ENCODE measurements at places on chromosomes 2 and 18. TPM values are rescaled to one million over a fixed set of nuclear protein-coding genes. Genes with fewer than 3 reads are reported as not detected.
A peak's percentile ranks its signal among the peaks of the same experiment; 100 is the strongest.

The TEX44 gene
- not detected for polyA plus RNA-seq

- no peak for DNase-seq
Observed at GRCh38 chr2:138239902-138240491, 261.6 kb upstream of the SPOPL start.

The C2orf92 gene
- polyA plus RNA-seq = 1.3 TPM

- no peak for DNase-seq
Observed at GRCh38 chr2:191618046-191618780, 59.7 kb upstream of the NABP1 start.

- no peak for DNase-seq
Observed at GRCh38 chr2:190640117-190640516, 8.8 kb upstream of the NAB1 start.

The UGT1A10 gene
- polyA plus RNA-seq = not detected

DNA sequence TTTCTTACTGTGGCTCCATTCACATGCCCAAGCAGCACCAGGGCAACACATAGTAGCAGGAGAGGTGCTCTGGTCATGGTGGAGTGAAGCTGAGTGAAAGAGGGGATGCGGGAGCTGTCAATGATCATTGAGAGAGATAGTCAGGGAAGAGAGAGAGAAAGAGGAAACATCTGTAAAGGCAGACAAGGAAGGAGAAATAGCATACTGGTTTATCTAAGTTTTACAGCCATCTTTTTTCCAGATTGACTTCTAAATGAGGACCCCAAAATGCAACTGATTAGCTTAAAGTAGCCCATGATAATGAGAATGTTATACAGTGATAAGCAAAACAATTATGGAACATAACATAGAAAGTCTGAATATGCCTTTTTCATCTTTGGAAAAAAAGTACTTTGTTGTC lies at the start of gene C2orf66:
C2orf66 (minus strand) TSS at position 96 of the 400 bp plus-strand sequence; CDS start at position 77, 19 bp downstream.
- DNase-seq = no peak

- no peak for DNase-seq
Observed at GRCh38 chr2:241218131-241219029, 29.9 kb downstream of the ANO7 start.

DNA sequence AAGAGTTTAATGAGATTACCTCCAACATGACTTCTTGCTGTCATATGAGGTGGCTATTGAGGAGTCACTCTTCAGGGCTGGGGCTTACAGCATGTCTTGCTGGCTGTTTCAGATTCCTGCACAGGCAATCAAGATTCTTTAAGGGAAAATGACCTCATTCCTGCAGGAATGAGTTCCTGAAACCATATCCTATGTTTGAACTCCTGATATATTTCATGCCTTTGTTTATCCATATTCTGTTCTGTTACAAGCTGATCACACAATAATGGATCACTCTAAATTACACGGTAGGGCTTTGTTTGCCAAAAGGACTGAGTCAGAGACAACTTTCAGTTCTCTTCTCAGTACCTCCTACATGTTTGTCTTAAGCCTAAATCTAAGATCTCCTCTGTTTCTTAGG lies 879.8 kb upstream of the PIK3C3 start:
- DNase-seq = peak; percentile 79

The CYP26B1 gene
- polyA plus RNA-seq = 0.04 TPM

The LRRC30 gene
- polyA plus RNA-seq = not detected

DNA sequence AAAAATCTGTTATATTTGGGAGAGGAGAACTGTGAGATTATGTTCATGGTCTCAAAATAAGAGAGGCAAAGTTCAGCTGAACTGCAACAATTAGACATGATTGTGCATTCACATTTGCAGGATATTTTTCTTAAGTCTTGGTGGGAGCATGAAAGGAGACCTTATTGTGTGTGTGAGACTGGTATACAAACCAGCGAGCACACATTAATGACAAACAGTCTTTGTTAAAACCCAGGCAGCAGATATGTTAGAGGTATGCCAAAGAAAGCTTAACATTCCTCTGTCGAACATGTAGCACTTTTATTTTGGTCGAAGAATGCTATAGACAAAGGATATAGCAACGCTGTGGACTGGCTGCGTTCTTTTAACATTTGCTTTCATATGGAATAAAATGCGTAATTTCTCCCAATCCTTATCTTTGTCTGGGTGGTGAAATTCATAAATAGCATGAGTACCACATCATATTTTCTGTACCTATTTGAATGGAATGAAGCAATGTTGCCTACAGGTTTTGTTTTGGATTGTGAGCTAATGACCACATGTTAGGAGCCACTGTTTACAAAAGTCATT lies 88.4 kb downstream of the ICOS start:
- DNase-seq = no peak

DNA sequence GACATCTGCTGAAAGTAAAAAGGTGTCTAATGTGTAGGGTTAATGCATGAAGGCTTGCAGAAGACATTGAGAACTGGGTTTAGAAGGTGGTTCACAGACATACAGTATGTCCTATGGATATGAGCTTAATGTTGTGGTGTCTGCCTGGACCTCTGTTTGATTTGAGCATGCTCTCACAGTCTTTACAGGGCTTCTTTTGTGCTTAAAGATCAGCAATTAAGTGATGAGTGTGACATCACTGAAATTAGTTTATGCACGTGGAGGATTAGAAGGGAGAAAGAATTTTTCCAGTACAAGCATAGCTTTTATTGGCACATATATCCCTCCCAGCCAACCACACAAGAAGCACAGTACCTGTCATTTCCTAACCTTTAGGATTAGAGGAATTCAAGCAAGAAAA lies 367.5 kb upstream of the RAB12 start:
- DNase-seq = no peak

The TUBA4B gene
- polyA plus RNA-seq = not detected

DNA sequence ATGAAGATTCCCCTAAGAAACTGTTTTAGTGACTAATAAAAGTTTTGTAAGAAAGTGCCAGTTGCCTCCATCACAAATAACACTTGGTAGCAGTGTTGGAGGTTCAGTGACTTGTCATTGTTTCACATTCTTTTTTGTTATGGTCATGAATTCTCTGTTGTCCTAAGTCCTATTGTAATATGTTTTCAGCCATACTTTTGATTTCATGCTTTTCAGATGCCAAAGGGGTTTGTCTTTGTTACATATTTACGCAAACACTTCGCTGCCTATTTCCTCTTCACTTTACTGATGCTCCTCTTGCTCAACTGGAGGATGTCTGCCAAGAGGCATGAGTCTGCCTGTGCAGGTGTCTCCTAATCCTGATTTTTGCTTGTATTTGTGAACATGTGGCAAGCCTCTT lies 66.6 kb downstream of the PHLPP1 start:
- peak; percentile 76 for DNase-seq

GRCh38 chr2:152459091-152459490 lies 124.1 kb downstream of the FMNL2 start:
- DNase-seq = no peak

DNA sequence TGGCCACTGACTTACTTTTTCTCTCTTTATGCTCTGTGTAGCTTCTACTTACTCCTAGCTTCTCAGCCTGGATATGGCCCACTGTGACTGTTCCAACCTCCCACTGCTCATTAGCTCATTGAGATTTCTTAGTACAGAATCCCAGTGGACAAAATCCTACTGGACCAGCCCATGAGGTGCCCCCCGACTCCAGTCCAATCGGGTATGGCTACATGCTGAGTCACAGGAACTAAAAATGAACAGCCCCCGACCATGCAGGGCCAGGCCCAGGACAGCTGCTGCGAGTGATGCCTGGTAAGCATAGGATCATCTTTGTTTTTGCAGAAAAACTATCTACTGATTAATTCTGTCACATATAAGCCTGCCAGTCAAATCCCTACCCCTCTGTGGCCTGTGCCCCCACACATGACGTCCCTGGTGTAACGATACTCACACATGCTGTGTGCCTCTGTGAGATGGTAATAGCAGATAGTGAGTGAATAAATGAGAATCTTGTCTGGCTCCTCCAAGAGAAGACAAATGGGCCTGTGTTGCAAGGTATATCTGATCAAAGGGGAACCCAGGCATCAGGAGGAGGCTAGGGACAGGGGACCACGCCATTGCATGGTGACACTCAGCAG lies 85.9 kb upstream of the KLF7 start:
- DNase-seq = no peak

The PID1 gene
- polyA plus RNA-seq = 1.8 TPM

- DNase-seq = peak; percentile 26
Observed at GRCh38 chr18:12742453-12742852, 39.6 kb downstream of the PSMG2 start.

- DNase-seq = no peak
Observed at GRCh38 chr2:127128445-127128904, 21.5 kb upstream of the BIN1 start.

The COL6A3 gene
- 1,384 TPM for polyA plus RNA-seq

- DNase-seq = no peak
Observed at GRCh38 chr2:123688231-123688940, 336.7 kb upstream of the CNTNAP5 start.

DNA sequence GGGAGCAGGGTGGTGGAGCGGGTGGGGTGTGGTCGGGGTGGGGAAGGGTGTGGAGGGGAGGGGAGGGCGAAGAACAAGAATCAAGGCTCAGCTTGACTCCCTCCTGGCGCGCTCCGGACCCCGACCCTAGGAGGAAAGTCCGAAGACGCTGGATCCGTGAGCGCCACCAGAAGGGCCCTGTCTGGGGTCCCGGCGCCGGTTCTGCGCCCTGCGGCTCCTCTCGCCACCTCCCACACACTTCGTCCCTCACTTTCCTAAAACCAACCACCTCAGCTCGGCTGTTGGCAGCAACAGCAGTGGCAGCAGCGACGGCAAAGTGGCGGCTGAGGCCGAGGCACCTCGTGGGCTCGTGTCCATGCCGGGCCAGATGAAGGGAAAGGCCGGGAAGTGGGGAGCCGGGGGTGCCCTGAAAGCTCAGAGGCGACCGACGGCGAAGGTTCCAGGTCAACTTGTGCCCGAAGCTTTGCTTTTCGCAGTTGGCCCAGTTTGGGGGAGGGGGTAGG lies 2.1 kb downstream of the KLHL14 start:
- DNase-seq = no peak

The BARD1 gene
- 4.2 TPM for polyA plus RNA-seq

- no peak for DNase-seq
Observed at GRCh38 chr2:241203218-241204009, 14.9 kb downstream of the ANO7 start.

DNA sequence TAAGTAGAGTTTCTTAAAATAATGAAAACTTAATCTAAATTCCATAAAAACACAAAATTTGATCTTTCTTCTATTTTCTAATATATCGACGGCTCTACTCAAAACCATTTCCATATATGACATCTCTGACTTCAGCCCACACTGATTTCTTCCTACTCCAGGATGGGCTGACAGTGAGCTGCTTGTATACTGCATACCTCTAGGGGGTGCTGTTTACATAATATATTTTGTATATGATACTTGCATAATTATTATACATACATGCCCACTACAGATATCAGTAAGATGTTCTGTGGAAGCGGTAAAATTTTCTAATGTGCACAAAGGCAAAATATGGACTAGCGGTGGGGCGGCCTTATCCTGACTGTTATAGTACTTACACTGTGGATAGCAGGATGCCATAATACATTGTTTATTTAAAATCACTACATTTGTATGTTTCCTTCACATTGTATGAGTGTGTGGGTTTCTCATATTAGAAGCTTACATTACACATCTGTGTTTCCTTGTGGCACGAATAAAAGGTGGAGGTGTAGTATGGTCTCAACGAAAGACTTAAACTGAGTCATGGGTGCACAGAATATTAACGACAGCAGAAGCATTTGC lies 66.1 kb upstream of the NXPH2 start:
- no peak for DNase-seq

DNA sequence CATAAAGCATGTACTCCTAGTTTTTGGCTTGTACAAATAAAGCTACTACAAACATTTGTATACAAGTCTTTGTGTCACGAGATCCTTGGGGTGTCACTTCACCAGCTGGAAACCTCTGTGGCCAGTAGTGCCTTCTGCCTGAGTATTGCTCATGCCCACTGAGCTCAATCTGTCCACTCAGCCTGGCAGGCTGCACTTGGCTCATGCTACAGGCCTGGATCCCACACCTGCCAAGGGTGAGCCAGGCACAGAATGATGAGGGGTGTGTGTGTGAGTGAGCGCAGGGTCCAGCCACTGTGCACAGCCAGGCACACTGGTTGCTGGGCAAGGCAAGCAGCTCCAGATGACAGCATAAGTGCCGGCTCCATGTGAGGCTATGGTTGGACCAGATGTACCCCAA lies 13.1 kb downstream of the SRD5A2 start:
- no peak for DNase-seq

DNA sequence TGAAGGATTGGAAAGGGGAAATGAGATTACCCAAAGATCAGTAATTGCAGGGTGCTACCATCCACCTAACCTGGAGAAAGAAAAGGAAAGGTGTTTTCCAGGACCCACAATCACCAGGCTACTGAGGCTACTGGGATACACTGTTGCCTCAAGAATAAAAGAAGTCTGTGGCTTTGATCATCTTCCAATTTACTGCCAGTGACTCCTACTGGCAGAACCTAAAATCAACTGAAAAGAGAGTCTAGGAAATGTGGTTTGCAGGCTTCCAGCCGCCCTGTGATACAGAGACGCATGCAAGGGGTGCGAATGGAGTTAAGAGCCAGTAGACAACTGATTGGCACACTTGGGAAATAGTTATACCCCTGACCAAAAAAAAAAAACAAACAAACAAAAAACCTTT lies 16.6 kb upstream of the TTL start:
- no peak for DNase-seq

DNA sequence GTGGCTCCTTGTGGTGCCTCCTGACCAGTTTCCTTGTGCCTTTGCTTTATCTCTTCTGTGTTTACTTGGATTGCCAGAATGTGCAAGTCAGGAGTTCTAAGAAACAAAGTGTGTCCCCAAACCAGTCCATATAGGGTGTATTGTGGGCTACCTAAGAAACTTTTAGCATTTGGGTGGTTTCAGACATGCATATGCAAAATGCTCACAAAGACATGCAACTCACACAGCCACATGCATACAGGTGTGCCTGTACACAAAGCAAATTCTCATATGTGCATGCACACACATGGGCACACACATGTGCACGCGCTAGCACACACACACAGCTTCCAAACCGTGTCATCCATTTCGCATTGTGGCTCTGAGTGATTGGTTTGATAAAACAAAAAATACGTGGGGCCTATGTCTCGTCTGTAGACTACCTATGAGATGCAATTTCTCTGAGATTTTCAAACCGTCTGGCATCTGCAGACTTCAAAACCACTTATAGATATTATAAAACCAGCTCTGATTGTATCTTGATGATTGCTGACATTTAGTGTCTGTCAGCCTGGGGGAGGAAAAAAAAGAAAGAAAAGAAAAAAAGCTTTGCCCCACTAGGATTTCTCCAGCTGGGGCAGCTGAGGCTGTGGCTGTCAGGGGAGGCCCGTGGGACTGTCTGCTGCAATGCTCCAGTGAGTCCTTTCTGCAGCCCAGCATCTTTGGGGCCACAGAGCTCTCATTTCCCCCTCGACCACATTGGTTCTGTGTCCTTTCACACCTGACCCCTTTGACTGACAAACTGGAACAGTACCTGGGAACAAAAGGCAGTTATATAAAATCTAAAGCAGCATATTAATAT lies 556.1 kb downstream of the CMPK2 start:
- DNase-seq = no peak

The IGFBP5 gene
- polyA plus RNA-seq = 4,154 TPM

The GRHL1 gene
- polyA plus RNA-seq = 0.64 TPM

DNA sequence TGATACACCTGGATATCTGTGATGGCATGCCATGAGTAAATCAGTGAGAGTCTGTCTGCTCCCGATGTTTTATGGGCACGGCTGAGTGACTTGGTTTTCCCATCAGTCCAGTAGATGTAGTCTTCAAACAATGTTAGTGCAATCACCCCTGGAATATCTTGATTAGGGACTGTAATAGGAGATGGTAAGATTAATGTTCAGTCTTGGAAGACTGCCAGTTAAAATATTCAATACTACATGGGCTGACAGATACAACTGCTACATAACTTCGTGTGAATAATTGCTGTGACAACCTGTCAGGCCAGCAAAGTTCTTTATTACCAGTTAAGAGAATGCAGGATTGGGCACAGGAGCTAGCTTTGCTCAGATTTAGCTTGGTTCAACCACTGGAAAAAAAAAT lies 1673.3 kb downstream of the LRP1B start:
- no peak for DNase-seq

Data from AG04450 (cell line).